Omental fat pad (tissue), 4 donors: ENCODE measurements at places on chromosomes 4 and X.
A peak's percentile ranks its signal among the peaks of the same experiment; 100 is the strongest.

- no peak for DNase-seq
Measured at GRCh38 chrX:38312436-38312835, 14.9 kb downstream of the RPGR start.

DNA sequence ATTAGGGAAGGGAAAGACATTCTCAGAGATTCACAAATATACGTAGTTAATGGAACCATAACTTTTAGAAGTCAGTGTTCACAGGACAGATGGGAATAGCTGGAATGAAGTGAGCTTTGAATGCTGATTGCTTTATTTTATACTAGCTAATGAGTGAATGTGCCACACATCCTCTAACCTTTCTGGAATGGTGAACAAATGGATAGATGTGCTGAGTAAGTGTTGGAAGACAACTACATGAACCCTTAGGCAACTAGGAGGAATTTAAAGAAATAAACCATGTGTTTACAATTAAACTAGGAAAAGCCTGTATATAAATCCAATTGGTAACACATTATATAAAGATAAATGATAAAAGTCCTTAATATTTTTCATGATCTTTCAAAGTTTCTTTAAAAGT lies 91.6 kb upstream of the LIMCH1 start:
- DNase-seq: no peak

DNA sequence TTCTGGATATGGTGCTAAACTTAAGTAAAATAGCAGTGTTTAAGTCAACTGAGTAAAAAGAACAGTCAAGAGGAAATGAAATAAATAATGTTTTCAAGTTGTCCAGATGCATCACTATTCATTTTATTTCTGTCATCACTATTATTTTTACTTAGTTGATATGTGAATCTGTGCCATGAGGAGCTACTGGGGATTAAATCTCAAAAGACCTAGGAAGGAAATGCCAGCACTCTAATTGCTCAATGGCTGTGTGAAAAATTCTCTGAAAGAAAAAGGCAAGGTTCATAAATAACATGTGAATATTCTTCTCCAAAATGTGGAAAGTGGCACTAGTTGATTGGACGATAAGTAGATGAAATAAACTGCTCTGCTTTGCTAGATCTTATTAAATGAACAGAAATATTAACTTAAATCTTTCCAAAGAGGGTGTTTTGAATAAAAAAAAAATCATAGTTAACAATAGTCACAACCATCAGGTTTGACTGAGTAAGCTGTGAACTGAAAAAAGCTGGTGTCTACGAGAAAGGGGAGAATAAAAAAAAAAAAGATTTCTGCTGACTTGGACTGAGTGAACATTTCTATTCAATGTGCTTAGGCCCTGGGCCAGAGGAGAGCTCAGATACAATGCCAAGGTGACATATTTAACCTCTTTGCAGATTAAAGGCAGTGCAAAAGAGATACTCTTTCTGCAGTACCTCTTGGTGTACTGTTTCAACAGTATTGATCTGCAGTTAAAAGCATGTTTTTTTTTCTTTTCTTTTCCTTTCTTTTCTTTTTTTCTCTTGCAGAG lies 1.6 kb downstream of the SPARCL1 start:
- no peak for DNase-seq

- peak; percentile 51 for DNase-seq
Measured at GRCh38 chr4:184472614-184473498, 1.5 kb downstream of the IRF2 start.

DNA sequence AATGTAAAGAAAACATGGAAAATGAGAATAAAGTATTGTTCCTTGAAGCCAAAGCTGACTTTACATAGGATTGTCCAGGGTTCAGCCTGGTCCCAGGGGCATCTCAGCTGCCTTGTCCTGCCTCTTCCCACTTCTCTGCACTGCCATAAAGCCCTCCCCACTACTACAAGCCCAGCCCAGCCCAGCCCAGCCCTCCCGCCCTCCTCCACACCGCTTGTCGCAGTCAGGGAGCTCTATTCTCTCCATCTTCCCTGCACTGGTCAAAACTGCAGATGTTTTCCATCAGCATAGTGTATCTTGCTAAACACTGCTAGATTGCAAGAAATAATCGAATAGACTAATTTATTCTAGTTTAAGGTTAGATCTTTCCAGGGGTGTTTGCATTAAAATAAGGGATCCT lies 100.3 kb downstream of the TENM3 start:
- no peak for DNase-seq

DNA sequence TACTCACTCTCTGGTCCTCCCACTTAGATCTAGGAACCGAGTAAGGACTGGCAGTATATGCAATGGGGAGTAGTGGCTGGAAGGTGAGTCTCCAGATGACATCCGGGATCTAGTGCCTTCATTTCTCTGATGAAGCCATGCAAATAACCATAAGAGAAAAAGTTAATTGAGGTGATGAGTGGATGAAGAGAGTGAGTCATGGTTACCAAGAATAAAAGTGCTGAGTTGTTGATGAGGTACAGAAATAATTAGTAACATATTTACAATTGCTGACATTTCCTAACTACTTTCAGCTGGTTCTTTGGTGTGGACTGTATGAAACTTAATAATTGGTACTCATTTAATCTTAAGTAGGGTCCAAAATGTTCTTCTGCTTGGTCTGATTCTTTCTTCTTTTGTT lies 146.7 kb upstream of the PITX2 start:
- no peak for DNase-seq

GRCh38 chrX:45614853-45615252 lies 414.2 kb upstream of the DIPK2B start:
- no peak for DNase-seq
